Naive thymus-derived CD8-positive, alpha-beta T cell (primary cell): ENCODE measurements at places on chromosomes 6 and 20. TPM values are rescaled to one million over a fixed set of nuclear protein-coding genes. Genes with fewer than 3 reads are reported as not detected.

GRCh38 chr6:165751486-165751885 lies 88.4 kb upstream of the PDE10A start:
- no peaks in the 10 kb centered on the region for H3K4me1 ChIP-seq
- no peak overlapping the region for H3K4me3 ChIP-seq
- DNase-seq: no peak
- H3K27ac ChIP-seq: no peak overlapping the region
- H3K36me3 ChIP-seq: no peaks in the 10 kb centered on the region

- H3K4me3 ChIP-seq: no peak overlapping the region
- H3K4me1 ChIP-seq: peaks cover 5% of the 10 kb centered on the region
- no peak overlapping the region for H3K27ac ChIP-seq
Measured at GRCh38 chr6:3297006-3297405, 38.3 kb downstream of the PSMG4 start.

GRCh38 chr6:101816716-101817115 lies 423.2 kb downstream of the GRIK2 start:
- no peak for DNase-seq
- H3K4me1 ChIP-seq: no peaks in the 10 kb centered on the region
- H3K27me3 ChIP-seq: no peaks in the 10 kb centered on the region
- no peaks in the 10 kb centered on the region for H3K36me3 ChIP-seq

DNA sequence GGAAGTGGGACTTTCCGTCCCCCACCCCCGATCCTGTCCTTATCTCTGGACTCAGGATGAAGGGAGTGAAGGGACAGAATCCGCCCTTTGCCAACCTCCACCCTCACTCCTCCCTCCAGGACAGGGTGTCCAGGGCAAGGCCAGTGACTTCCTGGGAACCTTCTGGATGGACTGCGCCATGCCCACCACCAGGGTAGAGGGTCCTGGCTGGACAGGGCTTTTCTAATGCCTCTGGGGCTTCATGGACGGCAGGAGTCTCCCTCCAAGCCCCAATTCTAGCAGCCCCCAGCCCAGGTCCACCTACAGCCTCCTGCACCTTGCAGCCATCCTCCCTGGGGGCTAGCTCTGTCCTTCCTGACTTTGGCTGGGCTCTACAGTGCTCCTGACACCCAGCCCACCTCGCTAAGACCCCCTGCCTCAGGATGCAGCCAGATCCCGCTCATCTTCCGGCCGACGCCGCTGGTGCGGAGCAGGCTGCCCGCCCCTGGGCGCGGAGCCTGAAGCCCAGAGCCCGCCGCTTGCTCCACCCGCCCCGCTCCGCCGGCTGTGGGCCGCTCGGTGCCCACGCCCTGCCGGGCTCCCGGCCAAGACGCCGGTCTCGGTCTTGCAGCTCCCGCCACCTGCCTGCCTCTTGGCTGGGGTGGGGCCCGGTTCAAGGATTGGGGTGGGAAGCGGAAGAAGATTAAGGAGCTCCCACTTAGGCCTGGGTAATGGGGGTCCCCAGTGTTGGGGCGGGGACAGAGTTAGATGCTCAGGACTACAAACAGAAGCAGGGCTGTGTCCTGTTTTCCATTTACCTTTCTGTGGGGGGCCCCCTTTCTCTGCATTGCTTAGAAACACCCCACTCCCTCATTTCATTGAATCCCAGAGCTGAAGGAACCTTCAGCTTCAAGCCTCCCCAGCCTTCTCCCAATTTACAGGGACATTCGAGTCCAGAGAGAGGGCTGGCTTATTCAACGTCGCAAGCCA lies 72.8 kb downstream of the MDGA1 start:
- H3K4me1 ChIP-seq: peaks cover 47% of the 10 kb centered on the region
- H3K27me3 ChIP-seq: peaks cover 4% of the 10 kb centered on the region
- DNase-seq: no peak
- H3K36me3 ChIP-seq: no peaks in the 10 kb centered on the region
- peak overlapping the region; percentile 71 for H3K4me3 ChIP-seq

The FLRT3 gene
- not detected for total RNA-seq

The CGA gene
- total RNA-seq: not detected

The SLC25A27 gene
- 9.2 TPM for total RNA-seq

DNA sequence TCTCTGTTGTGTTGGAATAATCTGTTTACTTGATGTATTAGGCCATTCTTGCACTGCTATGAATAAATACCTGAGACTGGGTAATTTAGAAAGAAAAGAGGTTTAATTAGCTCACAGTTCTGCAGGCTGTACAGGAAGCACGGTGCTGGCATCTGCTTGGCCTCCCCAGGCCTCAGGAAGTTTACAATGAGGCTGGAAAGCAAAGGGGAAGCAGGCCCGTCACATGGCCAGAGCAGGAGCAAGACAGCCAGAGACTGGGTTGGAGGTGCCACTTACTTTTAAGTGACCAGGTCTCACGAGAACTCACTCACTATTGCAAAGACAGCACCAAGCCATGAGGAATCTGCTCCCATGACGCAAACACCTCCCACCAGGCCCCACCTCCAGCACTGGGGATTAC lies 50.6 kb upstream of the FUCA2 start:
- DNase-seq: no peak
- H3K36me3 ChIP-seq: no peaks in the 10 kb centered on the region
- no peak overlapping the region for H3K4me3 ChIP-seq
- H3K27me3 ChIP-seq: no peaks in the 10 kb centered on the region
- H3K4me1 ChIP-seq: peaks cover 4% of the 10 kb centered on the region

GRCh38 chr20:62793757-62794006 lies 2.6 kb upstream of the MRGBP start:
- peaks cover 48% of the 10 kb centered on the region for H3K4me1 ChIP-seq
- H3K36me3 ChIP-seq: no peaks in the 10 kb centered on the region
- no peaks in the 10 kb centered on the region for H3K27me3 ChIP-seq
- peak overlapping the region; percentile 87 for H3K4me3 ChIP-seq
- no peak for DNase-seq

DNA sequence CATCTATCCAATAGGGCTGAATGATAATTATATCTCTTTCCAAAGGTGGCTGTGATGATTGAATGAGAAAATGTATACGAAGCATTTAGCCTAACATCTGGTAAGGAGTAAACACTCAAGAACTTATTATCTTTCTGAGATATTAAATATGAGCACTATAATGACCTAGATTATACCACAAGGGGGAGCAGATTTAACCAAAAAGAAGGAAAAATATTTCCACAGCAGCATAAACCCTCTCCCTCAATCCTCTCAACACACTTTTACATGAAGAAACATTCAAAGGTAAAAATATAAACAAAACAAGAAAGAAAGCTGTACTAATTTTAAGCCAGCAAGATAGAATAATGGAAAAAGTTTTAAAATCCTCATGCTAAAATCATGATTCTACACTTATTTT lies 68.4 kb downstream of the SHPRH start:
- DNase-seq: no peak
- H3K27me3 ChIP-seq: no peaks in the 10 kb centered on the region
- H3K27ac ChIP-seq: no peak overlapping the region
- no peak overlapping the region for H3K4me3 ChIP-seq
- H3K4me1 ChIP-seq: no peaks in the 10 kb centered on the region

- H3K36me3 ChIP-seq: no peaks in the 10 kb centered on the region
- no peak overlapping the region for H3K27ac ChIP-seq
- H3K4me3 ChIP-seq: no peak overlapping the region
- peaks cover 41% of the 10 kb centered on the region for H3K27me3 ChIP-seq
- no peaks in the 10 kb centered on the region for H3K4me1 ChIP-seq
Measured at GRCh38 chr20:46897328-46897880, 2.8 kb downstream of the EYA2 start.

- H3K4me3 ChIP-seq: no peak overlapping the region
- DNase-seq: no peak
- H3K4me1 ChIP-seq: no peaks in the 10 kb centered on the region
- no peaks in the 10 kb centered on the region for H3K27me3 ChIP-seq
Measured at GRCh38 chr6:149429427-149430360, 29.6 kb downstream of the SUMO4 start.

The ZNF311 gene
- total RNA-seq: 0.49 TPM

The HIVEP2 gene
- total RNA-seq: 84.8 TPM

The PSMB1 gene
- total RNA-seq: 98.7 TPM

DNA sequence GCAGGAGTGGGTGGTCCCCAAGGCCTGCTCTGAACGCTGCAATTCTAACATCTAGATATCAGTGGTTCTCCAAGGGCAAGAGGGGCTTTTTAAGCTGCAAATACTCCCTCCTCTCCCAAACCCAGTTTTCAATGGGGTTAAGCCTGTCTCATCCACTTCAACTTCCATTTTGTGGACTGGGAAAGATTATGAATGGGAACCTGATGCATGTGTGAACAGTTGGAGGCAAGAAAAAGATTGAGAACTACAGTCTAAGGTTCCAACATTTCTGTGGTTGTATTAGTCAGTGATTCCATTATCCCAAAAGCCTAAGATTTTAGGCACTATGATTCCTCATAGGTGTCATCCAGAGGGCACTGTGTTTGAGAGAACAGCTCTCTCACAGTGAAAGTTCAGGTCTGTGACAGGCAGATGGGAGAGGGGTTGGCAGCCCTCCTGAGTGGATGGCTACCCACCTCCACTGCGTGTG lies 53.7 kb downstream of the HNF4A start:
- H3K36me3 ChIP-seq: no peaks in the 10 kb centered on the region
- no peak overlapping the region for H3K4me3 ChIP-seq
- H3K4me1 ChIP-seq: peaks cover 9% of the 10 kb centered on the region
- H3K27ac ChIP-seq: no peak overlapping the region
- no peak for DNase-seq
- peaks cover 3% of the 10 kb centered on the region for H3K27me3 ChIP-seq

The KCNG1 gene
- total RNA-seq: 2.3 TPM

DNA sequence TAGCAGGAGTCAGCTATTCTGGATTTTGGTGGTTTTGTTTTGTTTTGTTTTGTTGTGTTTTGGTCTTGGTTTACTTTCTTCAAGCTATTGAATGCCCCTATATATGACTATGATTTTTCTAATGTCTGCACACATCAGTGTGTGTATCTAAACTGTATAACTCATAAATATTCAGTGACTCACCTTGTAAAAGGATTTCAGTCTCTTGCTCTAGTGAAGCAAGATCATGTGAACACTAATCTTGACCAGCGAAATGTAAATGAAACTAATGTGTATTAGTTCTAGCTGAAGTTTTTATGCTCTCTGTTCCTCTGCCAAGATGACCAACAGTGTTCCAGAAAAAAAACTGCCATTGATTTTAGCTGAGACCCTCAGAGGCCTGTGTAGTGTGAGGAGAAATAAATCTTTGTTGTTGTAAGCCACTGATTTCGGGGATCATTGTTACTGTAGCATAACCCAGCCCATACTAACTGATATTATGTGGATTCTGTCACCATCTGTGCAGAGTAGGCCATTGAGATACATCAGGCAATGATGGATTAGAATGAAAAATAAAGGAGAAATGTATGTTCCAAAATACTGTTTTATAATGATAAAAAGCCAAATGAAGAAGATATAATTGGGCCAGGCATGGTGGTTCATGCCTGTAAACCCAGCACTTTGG lies 11.5 kb upstream of the BTBD9 start:
- H3K27me3 ChIP-seq: no peaks in the 10 kb centered on the region
- H3K4me3 ChIP-seq: no peak overlapping the region
- no peak overlapping the region for H3K27ac ChIP-seq
- H3K4me1 ChIP-seq: peaks cover 1% of the 10 kb centered on the region
- H3K36me3 ChIP-seq: peaks cover 5% of the 10 kb centered on the region

GRCh38 chr6:14231501-14232280 lies 114.1 kb downstream of the CD83 start:
- no peak overlapping the region for H3K4me3 ChIP-seq
- H3K36me3 ChIP-seq: no peaks in the 10 kb centered on the region
- H3K4me1 ChIP-seq: peaks cover 22% of the 10 kb centered on the region

DNA sequence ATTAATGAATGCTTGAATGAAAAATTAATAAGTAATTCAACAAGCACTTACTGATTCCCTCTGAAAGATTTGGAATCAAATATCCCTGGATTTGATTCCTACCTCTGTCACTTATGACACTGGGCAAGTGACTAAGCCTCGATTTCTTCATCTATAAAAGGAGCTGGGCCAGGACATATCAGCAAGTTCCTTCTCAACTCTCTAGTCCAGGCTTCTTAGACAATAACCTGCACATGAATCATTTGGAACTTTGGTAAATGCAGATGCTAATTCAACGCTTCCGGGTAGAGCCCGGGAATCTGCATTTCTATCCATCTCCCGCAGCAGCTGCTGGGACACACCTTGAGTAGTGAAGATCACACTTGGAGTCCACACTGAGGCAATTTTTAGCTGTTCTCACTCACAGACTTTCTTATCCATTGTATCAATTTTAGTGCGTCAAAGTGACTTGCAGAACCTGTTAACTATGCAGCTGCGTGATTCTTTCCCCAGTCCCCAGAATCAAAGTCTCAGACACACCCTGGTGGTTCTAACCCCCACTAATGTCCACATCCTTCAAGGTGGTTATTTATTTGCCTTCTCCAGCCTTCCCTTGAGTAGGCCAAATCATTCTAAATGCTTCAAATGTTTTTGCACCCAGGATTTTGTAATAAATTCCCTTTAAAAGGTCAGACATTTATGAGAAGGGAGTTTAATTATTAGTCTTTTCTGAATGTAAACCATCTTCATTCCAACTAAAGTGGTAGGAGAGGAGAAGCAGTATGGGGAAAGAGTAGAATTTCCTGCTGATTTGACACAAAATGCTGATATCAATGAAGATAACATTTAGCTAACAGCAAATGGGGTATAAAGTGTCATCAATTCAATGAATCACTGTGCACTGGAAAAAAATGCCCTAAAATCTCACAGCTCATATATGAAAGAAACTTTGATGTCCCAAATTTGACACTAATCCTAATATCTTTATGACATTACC lies 26.0 kb upstream of the CCND3 start:
- H3K27ac ChIP-seq: peak overlapping the region; percentile 87
- H3K4me1 ChIP-seq: peaks cover 88% of the 10 kb centered on the region
- H3K4me3 ChIP-seq: peak overlapping the region; percentile 0
- no peak for DNase-seq
- H3K27me3 ChIP-seq: no peaks in the 10 kb centered on the region
- peaks cover 8% of the 10 kb centered on the region for H3K36me3 ChIP-seq

DNA sequence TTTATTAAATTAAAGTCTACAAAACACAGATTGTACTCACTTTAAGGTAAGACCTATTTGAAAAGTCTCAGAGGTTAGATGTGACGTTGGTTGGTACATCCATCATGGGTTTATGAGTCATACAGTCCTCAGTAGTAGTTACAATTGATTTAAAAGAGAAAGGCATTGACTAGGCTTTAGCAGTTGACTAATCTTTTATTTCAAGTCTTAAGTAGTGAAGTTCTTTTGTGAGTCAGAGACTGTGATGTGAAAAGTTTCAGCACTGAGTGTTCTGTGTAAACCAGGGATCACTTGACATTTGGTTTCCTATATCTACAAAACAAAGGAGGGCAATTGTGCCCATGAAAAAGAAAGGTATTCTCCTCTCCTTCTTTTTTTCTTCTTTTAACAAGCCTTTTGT lies 221.3 kb downstream of the GRIK2 start:
- no peak overlapping the region for H3K4me3 ChIP-seq
- H3K4me1 ChIP-seq: no peaks in the 10 kb centered on the region

The LHFPL5 gene
- not detected for total RNA-seq

GRCh38 chr6:11228935-11229654 lies 3.4 kb downstream of the NEDD9 start:
- H3K4me1 ChIP-seq: peaks cover 40% of the 10 kb centered on the region
- H3K4me3 ChIP-seq: no peak overlapping the region
- H3K27me3 ChIP-seq: no peaks in the 10 kb centered on the region
- no peak overlapping the region for H3K27ac ChIP-seq
- no peaks in the 10 kb centered on the region for H3K36me3 ChIP-seq

The COL9A3 gene
- 1.2 TPM for total RNA-seq

GRCh38 chr6:4565301-4566250 lies 210.6 kb upstream of the CDYL start:
- H3K27me3 ChIP-seq: peaks cover 5% of the 10 kb centered on the region
- H3K4me1 ChIP-seq: no peaks in the 10 kb centered on the region
- no peak overlapping the region for H3K27ac ChIP-seq

GRCh38 chr6:168366473-168366872 lies 46.9 kb upstream of the DACT2 start:
- DNase-seq: no peak
- H3K36me3 ChIP-seq: no peaks in the 10 kb centered on the region
- H3K27ac ChIP-seq: no peak overlapping the region
- H3K4me3 ChIP-seq: no peak overlapping the region
- H3K27me3 ChIP-seq: peaks cover 4% of the 10 kb centered on the region
